ENCODE measurements at places on chromosomes 5 and 9. TPM values are rescaled to one million over a fixed set of nuclear protein-coding genes. Genes with fewer than 3 reads are reported as not detected.

- no peak overlapping the region for H3K27ac ChIP-seq
- H3K4me3 ChIP-seq = no peak overlapping the region
- H3K36me3 ChIP-seq = no peaks in the 10 kb centered on the region
- H3K27me3 ChIP-seq = peaks cover 31% of the 10 kb centered on the region
These were observed 39.4 kb upstream of the CTSV start for GRCh38 chr9:97078362-97078761.

DNA sequence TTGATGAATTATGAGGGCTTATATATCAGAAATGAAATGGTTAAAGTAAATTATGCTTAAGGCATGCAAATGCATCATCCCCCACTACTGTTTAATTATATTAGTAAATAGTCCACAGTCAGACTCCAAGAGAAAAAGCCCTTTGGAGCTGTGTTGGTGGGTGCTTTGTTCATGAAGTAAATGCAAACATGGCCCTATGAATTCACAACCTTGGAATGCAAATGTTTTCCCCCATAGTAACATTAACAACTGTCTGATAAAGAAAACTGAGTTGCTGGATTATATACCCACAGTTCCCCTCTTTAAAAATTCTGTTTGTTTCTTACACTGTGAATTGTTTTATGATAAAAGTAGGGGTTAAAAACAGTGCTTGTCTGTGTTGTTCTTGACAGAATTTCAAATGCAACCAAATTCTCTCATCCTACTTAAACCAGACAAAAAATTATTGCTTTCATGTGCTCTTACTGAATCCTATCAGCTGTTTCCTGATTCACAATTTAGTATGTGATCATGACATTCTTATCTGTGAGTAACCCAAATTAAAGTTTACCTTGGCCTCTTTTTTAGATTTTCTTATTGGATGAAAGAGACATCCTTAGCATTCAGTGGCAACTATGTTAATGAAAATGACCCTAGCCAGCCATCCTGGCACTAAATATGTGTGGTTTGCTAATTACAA, 48.5 kb upstream of the SNCAIP start:
- no peaks in the 10 kb centered on the region for H3K36me3 ChIP-seq
- H3K27ac ChIP-seq = no peak overlapping the region
- DNase-seq = no peak
- no peak overlapping the region for H3K4me3 ChIP-seq
- no peaks in the 10 kb centered on the region for H3K27me3 ChIP-seq
- H3K4me1 ChIP-seq = no peaks in the 10 kb centered on the region

DNA sequence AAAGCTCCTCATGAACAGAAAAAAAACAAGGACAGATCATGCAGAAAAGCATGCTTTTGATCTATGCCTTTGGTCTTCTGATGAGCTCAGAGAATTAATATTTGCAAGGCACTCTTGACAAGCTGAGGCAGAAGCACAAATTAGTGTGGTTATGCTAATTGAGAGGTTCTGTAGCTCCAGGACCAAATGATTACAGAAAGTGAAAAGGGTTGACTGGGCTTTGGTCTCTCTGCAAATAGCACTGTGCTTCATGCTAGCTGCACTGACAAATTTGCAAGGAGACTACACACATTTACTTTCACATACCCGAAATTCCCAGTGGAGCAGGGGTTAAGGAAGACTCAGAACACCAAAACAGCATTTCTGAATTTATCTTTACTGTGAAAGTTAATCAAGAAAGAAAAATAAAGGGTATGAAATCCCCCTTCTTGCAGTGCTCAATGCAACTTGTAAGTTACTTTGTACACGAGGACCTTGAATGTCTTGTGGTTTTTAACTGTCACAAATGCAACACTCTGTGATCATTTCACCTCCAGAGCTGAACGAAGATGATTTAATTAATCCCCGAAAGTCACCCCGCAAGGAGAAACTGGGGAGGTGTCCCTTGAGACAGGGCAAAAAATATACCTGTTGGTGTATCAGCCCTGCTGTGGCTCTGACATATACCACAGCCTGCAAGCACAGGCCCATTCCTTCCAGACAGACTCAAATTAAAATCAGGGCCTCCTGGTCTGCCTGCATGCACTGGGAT, 11.9 kb downstream of the RAPGEF1 start:
- peaks cover 22% of the 10 kb centered on the region for H3K36me3 ChIP-seq
- no peaks in the 10 kb centered on the region for H3K27me3 ChIP-seq
- peaks cover 88% of the 10 kb centered on the region for H3K4me1 ChIP-seq
- peak overlapping the region; percentile 99 for H3K27ac ChIP-seq

DNA sequence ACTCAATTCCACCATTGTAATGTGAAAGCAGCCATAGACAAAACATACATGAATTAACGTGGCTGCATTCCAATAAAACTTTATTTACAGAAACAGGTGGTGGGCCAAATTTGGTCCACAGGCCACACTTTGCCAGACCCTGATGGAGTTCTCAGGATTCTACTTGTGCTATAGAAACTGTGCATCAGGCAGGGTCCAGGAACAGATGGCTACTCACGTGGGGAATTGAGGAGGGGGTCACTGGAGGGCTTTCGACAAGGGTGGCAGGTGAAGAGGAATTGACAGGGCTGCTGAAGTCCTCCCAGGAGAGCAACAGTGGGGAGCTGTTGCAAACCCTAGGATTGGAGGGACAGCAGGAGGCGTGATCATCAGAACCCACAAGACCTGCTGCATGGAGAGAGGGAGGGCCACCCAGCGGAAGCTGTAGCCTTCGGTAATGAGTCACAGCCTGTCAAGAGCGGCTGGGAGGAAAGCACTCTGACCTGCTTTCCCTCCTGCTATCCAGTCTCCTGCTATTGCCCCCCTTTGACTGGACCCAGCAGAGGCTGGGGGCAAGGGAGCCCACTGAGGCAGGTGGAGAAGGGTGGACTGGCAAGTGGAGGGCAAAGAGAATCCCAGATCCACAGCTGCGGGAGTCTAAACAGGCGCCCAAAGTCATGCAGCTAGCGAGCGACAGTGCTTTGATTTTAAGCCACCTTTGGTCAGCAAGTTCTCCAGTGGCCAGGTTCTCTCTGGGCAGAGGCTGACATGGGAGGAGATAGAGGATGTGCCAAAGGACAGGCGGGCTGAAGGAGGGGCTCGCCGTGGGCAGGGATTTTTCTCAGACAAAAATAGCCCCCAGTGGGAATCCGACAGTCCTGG, 138.3 kb upstream of the SMIM23 start:
- peaks cover 2% of the 10 kb centered on the region for H3K27me3 ChIP-seq
- H3K36me3 ChIP-seq = no peaks in the 10 kb centered on the region
- H3K27ac ChIP-seq = no peak overlapping the region
- no peaks in the 10 kb centered on the region for H3K4me1 ChIP-seq
- no peak for DNase-seq

GRCh38 chr5:32135086-32135485, 39.0 kb downstream of the GOLPH3 start:
- no peak overlapping the region for H3K4me3 ChIP-seq
- H3K27me3 ChIP-seq = no peaks in the 10 kb centered on the region
- peaks cover 30% of the 10 kb centered on the region for H3K4me1 ChIP-seq
- no peak for DNase-seq

- H3K4me3 ChIP-seq = no peak overlapping the region
- no peak for DNase-seq
- H3K36me3 ChIP-seq = no peaks in the 10 kb centered on the region
- no peaks in the 10 kb centered on the region for H3K27me3 ChIP-seq
- H3K27ac ChIP-seq = no peak overlapping the region
- no peaks in the 10 kb centered on the region for H3K4me1 ChIP-seq
These were observed 47.3 kb upstream of the GFPT2 start for GRCh38 chr5:180400416-180400815.

DNA sequence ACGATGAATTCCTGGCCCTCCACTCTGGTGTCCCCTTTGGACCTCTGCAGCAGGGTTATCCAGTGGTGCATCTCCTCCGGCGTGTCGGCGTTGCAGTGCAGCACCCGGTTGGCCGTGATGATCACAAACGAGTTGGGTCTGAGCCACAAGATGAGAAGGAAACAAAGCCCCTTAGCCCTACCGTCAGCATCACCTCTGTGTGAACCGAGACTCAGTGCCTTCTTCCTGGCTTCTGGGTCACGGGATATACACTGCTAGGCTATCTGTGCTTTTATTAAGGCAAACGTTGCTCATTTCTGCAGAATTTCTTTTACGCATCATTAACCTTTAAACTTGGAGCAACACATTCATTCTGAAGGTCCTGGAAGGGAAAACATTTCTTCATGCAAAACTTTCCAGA, 65.1 kb upstream of the RETREG1 start:
- no peaks in the 10 kb centered on the region for H3K36me3 ChIP-seq
- DNase-seq = no peak
- H3K4me3 ChIP-seq = no peak overlapping the region
- H3K27me3 ChIP-seq = no peaks in the 10 kb centered on the region
- H3K4me1 ChIP-seq = no peaks in the 10 kb centered on the region
- H3K27ac ChIP-seq = no peak overlapping the region

- peaks cover 44% of the 10 kb centered on the region for H3K4me1 ChIP-seq
- peaks cover 8% of the 10 kb centered on the region for H3K36me3 ChIP-seq
- H3K27me3 ChIP-seq = peaks cover 3% of the 10 kb centered on the region
- H3K27ac ChIP-seq = no peak overlapping the region
- H3K4me3 ChIP-seq = no peak overlapping the region
These were observed 3.1 kb upstream of the STOM start for GRCh38 chr9:121373011-121373729.

DNA sequence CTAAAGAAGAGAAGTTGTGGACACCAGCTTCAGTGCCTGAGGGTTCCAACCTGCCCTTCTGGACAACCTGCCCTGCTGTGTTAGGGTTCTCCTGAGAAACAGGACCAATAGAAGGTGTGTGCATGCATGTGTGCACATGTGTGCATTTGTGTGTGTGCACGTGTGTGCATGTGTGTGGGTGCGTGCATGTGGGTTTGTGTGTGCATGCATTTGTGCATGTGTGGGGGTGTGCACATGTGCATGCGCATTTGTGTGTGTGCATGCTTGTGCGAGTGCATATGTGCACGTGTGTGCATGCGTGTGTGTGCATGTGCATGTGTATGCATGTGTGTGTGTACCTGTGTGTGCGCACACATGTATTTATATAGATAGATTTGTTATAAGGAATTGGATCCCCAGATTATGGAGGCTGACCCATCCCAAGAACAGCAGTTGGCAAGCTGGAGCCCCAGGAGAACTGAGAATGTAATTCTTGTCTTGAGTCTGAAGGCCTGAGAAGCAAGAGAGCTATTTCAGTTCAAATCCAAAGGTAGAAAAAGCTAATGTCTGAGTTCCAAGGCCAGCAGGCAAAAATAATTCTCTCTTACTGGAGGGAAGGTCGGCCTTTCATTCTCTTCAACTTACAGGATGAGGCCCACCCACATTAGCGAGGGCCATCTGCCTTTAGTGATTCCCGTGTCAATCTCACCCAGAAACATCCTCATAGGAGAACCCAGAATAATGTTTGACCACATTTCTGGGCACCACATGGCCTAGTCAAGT, 62.9 kb upstream of the SYNPO start:
- no peak overlapping the region for H3K4me3 ChIP-seq
- peaks cover 13% of the 10 kb centered on the region for H3K27me3 ChIP-seq
- no peak for DNase-seq
- no peak overlapping the region for H3K27ac ChIP-seq
- H3K36me3 ChIP-seq = no peaks in the 10 kb centered on the region

DNA sequence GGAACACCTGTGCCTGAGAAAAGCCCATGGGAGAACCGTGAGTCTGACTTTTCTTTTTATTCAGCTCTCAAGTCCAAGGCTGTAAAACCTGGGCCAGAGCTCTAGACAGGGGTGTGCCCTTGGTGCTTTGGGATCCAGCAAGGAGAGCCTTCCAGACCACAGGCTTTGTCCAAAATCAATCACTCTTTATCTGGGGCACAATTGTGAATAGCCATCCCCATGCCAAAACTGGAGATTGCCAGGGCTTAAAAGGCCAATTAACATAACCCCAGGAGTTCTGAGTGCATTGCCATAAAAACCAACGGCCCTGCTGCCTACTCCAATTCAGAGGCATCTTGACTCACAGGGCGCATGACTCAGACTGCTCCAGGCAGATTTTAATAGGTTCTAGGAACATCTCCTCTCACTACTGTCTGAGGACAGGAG, 391.8 kb downstream of the ARHGEF28 start:
- no peaks in the 10 kb centered on the region for H3K36me3 ChIP-seq
- H3K4me3 ChIP-seq = no peak overlapping the region
- no peaks in the 10 kb centered on the region for H3K4me1 ChIP-seq
- no peak overlapping the region for H3K27ac ChIP-seq
- DNase-seq = no peak

DNA sequence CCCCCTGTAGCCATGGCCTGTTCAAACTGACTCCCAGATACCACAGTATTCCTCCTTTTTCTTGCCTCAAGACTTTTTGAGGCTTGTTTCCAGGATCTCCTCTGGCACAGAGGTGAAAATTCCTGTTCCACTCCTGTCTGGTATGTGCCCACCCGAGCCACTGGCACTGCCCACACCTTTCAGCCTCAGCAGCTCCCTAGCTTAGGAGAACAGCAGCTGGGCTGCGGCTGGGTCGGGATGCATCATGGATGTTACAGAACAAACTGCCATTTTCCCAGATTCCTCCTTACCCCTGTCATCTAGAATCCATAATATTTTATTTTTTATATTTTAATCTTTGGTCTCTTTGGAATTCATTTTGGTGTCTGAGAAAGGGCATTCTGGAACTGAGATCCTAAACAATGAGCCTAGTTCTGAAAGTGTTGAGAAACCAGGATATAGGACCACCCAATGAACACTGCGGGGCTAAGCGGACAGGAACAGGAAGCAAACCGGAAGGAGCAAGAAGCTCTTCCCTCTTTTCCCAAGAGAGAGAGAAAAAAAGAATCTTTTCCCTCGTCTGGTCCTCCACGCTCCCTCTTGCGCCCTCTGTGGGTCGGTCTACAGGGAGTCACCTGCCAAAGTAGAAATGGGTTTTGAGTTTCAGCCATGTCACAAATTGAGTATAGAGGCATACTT, 12.5 kb downstream of the OR2S2 start:
- H3K27me3 ChIP-seq = peaks cover 8% of the 10 kb centered on the region
- peaks cover 11% of the 10 kb centered on the region for H3K4me1 ChIP-seq
- H3K4me3 ChIP-seq = no peak overlapping the region
- H3K27ac ChIP-seq = no peak overlapping the region

DNA sequence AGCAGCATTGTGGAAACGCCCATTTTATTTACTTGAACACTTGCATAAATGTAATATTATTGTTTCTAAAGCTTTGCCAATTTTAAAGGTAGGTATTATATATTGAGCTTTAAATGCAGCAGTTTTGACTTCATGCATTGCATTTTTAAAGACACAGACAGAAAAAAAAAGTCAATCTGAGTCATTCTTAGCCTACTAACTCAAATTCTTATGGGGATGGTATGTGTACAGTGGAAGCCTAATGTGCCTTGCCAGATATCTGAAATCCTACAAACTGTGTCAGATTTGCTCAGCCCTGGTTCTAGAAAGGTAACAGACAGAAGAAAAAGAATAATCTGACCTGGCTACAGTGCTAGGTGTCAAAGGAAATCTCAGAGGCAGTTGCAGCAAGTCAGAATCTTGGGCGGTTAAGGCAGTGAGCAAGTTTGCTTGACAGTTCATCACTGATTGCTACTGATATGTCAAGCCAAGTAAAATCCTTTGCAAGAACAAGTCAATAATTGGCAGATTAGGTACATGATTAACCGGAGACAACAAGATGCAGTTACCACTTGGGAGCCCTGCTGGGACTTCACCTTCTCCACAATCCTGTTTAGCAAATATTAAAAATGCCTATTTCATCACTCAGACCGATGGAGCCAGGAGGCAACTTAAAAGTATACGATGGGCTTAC, 224.8 kb upstream of the WWC1 start:
- H3K4me3 ChIP-seq = no peak overlapping the region
- no peaks in the 10 kb centered on the region for H3K27me3 ChIP-seq
- no peak for DNase-seq
- H3K4me1 ChIP-seq = no peaks in the 10 kb centered on the region
- no peaks in the 10 kb centered on the region for H3K36me3 ChIP-seq

Gene RIMOC1
- 28.0 TPM for total RNA-seq

Gene SOHLH1
- not detected for total RNA-seq

Gene TTC16
- total RNA-seq = 0.10 TPM

Gene PCDHA2
- not detected for total RNA-seq

Gene KDM4C
- 41.4 TPM for total RNA-seq

Gene NKD2
- total RNA-seq = 3.2 TPM

All from activated T-helper 1 cell treated with anti-CD3 and anti-CD28 coated beads, Interleukin-12 subunit alpha, Interleukin-12 subunit beta, Interleukin-2, Interleukin-4 antibody, amounts not matched to agents 30 ng/mL and 10 ng/mL and 1 ng/mL, durations not matched to agents 14 hours and 24 hours and 36 hours (primary cell).